Activated CD4-positive, alpha-beta T cell treated with anti-CD3 and anti-CD28 coated beads, Interleukin-2, amount 50 U/mL, for 16 hours (primary cell): ENCODE measurements at places on chromosomes 13 and 19.
A peak's percentile ranks its signal among the peaks of the same experiment; 100 is the strongest.

- peak; percentile 76 for DNase-seq
Measured at GRCh38 chr13:25114220-25114619, 18.3 kb downstream of the PABPC3 start.

DNA sequence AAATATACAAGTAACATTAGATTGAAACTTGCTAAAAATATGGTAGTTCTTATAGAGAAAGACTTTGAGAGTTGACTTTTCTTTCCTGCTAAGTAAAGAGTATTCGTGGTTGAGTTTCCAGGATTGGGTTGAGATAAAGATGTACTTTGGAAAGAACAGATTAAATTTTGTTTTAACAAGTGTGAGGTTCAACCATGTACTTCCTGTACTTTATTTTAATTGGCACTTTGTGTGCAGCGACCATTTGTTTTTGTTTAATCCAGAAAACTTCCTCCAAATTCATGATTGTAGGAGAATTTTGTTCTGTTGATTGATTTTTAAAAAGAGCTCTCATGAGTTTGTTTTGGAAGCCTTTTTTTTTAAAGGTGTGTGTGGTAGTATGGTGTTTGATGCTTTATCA, 46.9 kb downstream of the PAN3 start:
- no peak for DNase-seq

DNA sequence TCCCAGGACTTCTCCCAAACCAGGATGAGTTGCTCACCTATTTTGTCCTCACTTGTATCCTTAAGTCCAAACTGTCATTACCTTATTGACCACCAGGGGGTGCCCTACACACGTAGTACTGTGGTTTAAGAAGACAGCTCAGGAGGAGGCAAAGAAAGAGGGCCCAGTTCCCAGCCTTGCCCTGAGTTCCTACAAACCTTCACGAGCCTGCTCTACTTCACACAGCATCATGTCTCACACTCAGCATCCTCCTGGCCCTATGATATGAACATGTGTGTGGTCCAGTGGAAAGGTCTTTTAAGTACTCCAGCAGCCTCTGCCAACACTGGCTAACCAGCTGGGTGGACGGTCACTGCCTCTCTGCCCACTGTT, 8.1 kb upstream of the ZNF784 start:
- DNase-seq = peak; percentile 93

- DNase-seq = peak; percentile 84
Measured at GRCh38 chr13:27362064-27362751, 62.2 kb upstream of the GTF3A start.

- peak; percentile 98 for DNase-seq
Measured at GRCh38 chr19:58554494-58555368, at the start of gene CHMP2A. CHMP2A (minus strand) TSS chr19:58555105; CDS start chr19:58554212, 893 bp downstream.

DNA sequence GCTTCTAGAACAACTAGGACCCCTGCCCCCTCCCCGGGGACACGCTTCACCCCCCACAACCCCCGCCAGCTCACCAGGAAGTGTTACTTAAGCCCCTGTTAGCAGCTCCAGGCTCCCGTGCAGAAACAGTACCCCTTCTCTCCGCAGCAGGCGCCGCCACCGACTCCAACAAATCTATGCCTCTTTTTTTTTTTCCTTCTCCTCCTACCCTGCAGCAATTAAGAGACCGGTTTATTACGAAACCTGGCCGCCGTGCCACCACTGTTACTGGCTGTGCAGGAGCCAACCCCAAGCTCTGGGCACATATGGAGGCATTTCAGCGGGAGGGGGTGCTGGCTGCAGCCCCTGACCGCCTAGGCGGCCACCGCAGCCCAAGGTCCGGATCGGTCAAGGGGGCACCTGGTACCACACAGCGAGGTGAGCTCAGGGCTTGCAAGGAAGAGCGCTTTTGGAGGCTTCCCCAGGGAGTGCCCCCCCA, 2.4 kb downstream of the GADD45B start:
- peak; percentile 65 for DNase-seq
